ENCODE measurements at places on chromosomes 6 and 20.
A peak's percentile ranks its signal among the peaks of the same experiment; 100 is the strongest.

- DNase-seq, result no peak
These were observed 74.4 kb upstream of the FOXC1 start for GRCh38 chr6:1535295-1535694.

- no peak for DNase-seq
These were observed 76.1 kb upstream of the HSF2 start for GRCh38 chr6:122323361-122323760.

- no peak for DNase-seq
These were observed 374.5 kb downstream of the TAF4 start for GRCh38 chr20:61690993-61691838.

DNA sequence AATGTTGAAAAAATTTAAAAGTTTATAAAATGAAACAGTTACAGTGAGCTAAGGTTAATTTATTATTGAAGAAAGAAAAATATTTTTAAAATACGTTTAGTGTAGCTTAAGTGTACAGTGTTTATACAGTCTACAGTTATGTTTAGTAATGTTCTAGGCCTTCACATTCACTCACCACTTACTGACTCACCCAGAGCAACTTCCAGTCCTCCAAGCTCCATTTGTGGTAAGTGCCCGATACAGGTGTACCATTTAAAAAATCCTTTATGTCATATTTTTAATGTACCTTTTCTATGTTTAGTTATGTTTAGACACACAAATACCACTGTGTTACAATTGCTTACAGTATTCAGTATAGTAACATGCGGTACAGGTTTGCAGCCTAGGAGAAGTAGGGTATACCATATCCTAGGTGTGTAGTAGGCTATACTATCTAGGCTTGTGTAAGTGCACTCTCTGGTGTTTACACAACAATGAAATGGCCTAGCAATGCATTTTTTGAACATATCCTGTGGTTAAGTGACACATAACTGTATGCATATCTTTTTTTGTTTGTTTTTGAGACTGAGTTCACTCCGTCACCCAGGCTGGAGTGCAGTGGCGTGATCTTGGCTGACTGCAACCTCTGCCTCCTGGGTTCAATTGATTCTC lies 26.3 kb downstream of the FLRT3 start:
- DNase-seq, result no peak

- peak; percentile 81 for DNase-seq
These were observed 186.9 kb upstream of the UST start for GRCh38 chr6:148559848-148560433.

- peak; percentile 21 for DNase-seq
These were observed 4.2 kb upstream of the EPHA7 start for GRCh38 chr6:93423542-93423941.

DNA sequence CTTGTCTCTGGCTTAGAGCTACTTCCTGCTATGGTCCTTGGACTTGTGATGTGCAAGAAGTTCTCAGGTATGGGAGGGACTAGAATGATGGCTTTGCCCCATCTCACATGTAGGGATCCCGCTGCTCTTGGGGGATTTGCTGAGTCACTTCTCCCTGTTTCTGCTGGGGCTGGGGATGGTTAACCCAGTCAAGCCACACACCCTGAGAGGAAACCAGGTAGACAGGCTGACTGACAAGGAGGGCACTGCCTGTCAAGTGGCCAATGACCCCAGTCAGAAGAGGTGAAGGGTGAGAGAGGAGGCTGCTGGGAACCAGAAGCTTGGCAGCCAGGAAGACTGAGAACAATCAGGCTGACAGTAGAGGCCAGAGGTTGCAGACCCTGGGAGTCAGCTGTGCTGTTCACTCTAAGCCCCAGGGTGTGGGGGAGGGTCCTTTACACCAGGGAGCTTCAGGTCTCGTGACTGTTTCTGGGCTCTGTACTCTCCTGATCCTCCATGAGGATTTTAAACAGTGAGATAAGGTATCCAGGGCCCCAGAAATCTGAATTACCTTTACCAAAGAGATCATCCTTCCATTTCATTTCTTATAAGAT lies 34.6 kb downstream of the HLA-F start:
- DNase-seq, result no peak

DNA sequence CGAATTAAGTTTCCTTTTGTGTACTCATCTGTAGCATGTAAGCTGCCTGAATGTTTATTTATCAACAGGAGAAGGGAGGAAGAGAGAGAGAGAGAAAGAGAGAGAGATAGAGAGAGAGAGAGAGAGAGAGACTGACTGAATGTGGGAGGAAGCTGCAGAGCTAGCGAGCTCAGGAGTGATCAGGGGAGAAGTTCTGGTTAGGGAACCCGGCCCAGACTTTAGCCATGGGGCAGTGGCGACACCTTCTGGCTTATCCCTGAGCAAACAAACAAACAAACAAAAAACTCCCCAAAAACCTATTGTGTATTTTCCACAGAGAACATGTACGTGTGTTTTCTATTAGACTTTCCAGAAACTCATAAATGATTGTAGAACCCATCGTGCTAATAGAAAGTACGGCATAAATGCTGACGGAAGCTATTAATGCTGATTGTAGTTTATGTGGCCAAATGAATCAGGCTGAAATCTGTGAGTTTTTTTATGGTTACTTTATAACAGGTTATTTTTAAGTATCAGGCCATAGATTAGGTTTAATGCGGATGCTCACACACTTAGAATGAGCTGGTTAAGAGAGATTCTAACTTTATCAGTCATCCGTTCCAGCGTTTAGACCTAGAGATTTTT lies 92.8 kb downstream of the CLIC5 start:
- peak; percentile 75 for DNase-seq

- DNase-seq, result no peak
These were observed 450.1 kb downstream of the GJA1 start for GRCh38 chr6:121885399-121886152.

GRCh38 chr6:116016846-116017545 lies 43.7 kb downstream of the FRK start:
- DNase-seq, result no peak

GRCh38 chr6:3741477-3741871 lies 10.0 kb downstream of the PXDC1 start:
- DNase-seq, result no peak

DNA sequence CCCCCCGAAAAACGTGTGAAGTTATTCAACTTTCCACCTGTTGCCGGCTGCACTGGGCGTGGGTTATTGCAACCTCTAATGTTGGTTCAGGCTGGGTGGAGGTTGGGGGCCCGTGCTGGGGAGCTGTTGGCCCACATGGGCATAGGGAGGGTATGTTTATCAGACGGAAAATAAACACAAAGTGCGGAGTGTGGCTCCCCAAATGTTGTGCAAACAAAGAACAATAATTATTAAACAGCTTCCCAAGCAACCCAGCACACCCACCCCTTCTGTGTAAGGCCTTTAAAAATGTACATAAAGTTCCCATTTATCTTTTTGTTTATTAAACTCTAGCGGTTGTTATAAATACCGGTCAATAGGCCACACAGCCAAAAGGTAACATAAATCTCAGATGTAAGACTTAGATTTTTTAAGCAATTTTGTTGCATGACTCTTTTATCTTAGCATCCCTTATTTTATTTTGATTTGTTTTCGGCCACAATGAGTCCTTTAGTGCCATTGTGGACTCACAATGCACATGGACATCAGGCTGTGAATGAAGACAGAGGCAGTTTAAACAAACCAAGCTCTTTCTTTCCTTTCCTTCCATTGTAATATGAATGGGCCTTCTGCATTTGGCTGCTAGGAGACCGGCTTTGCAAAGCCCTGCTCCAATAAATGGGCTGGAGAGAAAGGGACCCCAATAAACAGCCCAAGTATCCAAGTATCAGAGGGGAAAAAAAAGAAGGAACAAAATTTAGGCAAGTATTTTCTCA lies 6.9 kb upstream of the DLL1 start:
- peak; percentile 3 for DNase-seq

- no peak for DNase-seq
These were observed 36.8 kb downstream of the C6orf15 start for GRCh38 chr6:31075528-31075927.

DNA sequence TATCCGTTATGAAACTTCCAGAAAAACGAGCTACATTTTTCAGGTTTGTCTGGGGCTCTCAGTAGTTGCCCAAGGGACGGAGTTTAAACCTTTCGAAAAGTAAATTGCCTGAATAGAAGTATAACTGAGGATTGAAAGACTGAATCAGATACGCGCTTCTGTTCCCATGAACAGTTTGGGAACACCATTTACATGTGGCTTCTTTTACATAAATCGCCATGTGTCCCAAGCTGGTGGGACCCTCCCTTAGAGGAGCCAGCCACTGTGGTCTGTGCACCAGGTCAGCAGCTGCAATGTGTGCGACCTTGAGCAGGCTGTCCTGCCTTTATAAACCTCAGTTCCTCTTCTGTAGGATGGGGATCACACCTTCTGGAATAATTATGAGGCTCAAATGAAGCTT lies 11.0 kb downstream of the ENTPD6 start:
- no peak for DNase-seq

Data from activated T-cell treated with anti-CD3 and anti-CD28 coated beads, Interleukin-2, amount 50 U/mL, for 48 hours (primary cell).